Temporal lobe (tissue), 4 donors: ENCODE measurements at places on chromosomes 3 and 15. TPM values are rescaled to one million over a fixed set of nuclear protein-coding genes. Genes with fewer than 3 reads are reported as not detected.

ZNF662 gene
- 15.0 TPM for total RNA-seq

DPPA4 gene
- 0.98 TPM for total RNA-seq

ADAMTS17 gene
- total RNA-seq, result 6.1 TPM

PCSK6 gene
- 11.8 TPM for total RNA-seq

GRIP2 gene
- 7.4 TPM for total RNA-seq

ANKRD34C gene
- under 0.01 TPM for total RNA-seq

SPTBN5 gene
- total RNA-seq, result 0.25 TPM

SPSB4 gene
- 7.6 TPM for total RNA-seq

C3orf62 gene
- 7.4 TPM for total RNA-seq

KBTBD12 gene
- total RNA-seq, result 2.0 TPM
